CD4-positive, alpha-beta T cell treated with Interleukin-2 at 100 ng/mL for 4 hours (primary cell): ENCODE measurements at places on chromosomes 1 and 21.

DNA sequence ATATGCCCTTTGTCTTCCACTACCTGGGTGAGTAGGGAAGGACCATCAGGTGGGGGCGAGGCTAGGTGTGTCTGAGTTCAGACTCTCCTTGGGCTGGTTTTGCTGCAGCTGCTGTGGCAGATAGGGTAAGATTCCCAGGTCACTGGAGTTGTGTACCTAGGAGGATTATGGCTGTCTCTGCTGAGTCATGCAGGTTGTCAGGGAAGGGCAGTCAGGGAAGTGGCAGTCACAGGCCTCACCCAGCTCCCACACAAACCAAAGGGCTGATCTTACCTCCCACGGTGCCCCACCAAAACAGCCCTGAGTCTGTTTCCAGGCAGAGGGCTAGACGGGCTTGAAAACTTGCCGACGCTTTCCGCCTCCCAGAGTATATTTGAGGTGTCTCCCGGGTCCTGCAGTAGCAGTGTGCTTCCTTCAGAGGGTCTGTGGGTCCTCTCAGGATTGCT is 201.6 kb upstream of the PLXNA2 start:
- no peak for DNase-seq

- no peak for DNase-seq
Measured at GRCh38 chr1:151616505-151616849, 4.6 kb downstream of the SNX27 start.

- no peak for DNase-seq
Measured at GRCh38 chr1:207711285-207711684, 40.6 kb upstream of the CD46 start.

DNA sequence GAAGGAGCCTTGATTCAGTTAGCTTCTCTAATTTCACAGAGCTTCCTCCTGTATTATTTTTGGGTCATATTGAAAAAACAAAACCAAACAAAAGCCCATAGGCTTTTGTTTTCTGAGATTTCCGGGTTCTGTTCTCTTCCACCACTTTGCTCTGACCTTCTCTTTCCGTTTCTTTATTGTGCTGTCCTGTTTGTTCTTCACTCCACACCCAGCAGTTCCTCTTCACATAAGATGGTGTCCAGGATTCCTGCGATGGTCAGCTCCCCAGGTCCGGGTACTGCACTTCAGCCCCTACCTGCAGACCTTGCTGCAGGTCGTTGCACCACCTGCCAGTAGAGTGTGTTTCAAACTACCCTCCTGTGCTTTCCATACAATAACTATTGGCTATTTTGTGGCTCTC is 44.6 kb downstream of the GLUL start:
- DNase-seq: no peak

GRCh38 chr1:232508130-232508701 is 121.7 kb downstream of the SIPA1L2 start:
- no peak for DNase-seq

- DNase-seq: no peak
Measured at GRCh38 chr1:148307583-148308185, 155.6 kb upstream of the NBPF11 start.

- no peak for DNase-seq
Measured at GRCh38 chr1:213767683-213768082, 220.1 kb upstream of the PROX1 start.

- no peak for DNase-seq
Measured at GRCh38 chr1:209758400-209758799, 2.5 kb downstream of the TRAF3IP3 start.

- no peak for DNase-seq
Measured at GRCh38 chr1:234551032-234551378, 59.0 kb downstream of the IRF2BP2 start.

- DNase-seq: no peak
Measured at GRCh38 chr1:232305050-232305449, 324.9 kb downstream of the SIPA1L2 start.

- DNase-seq: no peak
Measured at GRCh38 chr21:32256251-32256650, 22.6 kb downstream of the MIS18A start.

DNA sequence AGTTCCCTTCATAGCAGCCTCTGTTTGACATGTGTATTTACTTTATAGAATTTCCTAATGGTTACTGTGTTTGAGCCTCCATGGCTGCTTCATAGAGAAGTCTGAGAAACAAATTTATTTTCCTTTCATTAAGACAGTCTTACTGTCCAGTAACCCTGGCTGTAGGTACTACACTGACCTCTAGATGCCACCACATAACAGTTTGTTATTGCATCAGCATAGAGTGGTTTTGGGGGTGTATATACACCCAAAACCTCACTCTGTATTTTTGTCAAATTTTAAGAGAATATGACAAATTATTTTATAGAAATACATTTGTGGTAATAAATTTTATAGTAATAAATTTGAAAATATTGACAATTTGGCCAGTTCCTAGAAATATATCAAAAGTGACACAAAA is 57.3 kb downstream of the OBSCN start:
- no peak for DNase-seq

- no peak for DNase-seq
Measured at GRCh38 chr1:65417729-65418128, 2.7 kb upstream of the LEPR start.

DNA sequence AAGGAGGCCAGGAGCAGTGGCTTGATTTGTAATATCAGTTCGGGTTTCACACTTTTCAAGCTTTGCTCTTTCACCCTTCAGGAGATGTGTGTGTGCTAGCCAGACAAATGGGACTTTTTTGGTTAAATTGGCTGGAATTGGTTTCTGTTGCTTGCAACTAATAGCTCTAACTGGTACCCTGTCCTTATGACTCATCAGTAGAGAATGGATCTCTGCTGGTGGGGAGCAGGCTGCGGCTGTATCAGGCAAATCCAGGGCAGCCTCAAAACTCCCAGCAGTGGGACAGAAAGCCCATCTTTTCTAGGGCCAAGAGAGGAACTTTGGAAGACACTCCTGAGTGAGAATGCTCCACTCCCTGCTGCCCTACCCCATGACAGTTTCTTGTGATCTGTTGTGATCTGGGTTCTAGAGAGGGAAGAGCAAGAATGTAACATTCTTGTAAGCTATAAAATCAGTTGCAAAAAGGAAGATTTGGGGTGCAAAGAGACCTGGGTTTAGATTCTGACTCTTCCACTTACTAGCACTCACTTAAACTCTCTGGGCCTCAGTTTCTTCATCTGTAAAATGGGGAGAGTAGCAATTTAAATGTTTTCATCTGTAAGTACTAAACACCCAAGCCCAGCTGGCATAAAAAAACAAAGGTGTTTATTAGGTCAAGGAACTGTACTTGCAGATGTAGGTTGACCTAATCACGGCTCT is 257.0 kb upstream of the TMEM51 start:
- no peak for DNase-seq

GRCh38 chr21:26331205-26331980 is 160.8 kb upstream of the APP start:
- DNase-seq: no peak

GRCh38 chr21:32403201-32403777 is 9.2 kb upstream of the EVA1C start:
- DNase-seq: peak; percentile 76

GRCh38 chr1:183871601-183872000 is 66.7 kb downstream of the RGL1 start:
- no peak for DNase-seq

- no peak for DNase-seq
Measured at GRCh38 chr1:41078193-41078592, 56.7 kb upstream of the SLFNL1 start.

- no peak for DNase-seq
Measured at GRCh38 chr1:2801046-2801445, 447 bp downstream of the TTC34 start.

- DNase-seq: no peak
Measured at GRCh38 chr1:61378494-61379180, 296.3 kb downstream of the NFIA start.

- no peak for DNase-seq
Measured at GRCh38 chr1:156821801-156822200, 5.2 kb upstream of the SH2D2A start.

DNA sequence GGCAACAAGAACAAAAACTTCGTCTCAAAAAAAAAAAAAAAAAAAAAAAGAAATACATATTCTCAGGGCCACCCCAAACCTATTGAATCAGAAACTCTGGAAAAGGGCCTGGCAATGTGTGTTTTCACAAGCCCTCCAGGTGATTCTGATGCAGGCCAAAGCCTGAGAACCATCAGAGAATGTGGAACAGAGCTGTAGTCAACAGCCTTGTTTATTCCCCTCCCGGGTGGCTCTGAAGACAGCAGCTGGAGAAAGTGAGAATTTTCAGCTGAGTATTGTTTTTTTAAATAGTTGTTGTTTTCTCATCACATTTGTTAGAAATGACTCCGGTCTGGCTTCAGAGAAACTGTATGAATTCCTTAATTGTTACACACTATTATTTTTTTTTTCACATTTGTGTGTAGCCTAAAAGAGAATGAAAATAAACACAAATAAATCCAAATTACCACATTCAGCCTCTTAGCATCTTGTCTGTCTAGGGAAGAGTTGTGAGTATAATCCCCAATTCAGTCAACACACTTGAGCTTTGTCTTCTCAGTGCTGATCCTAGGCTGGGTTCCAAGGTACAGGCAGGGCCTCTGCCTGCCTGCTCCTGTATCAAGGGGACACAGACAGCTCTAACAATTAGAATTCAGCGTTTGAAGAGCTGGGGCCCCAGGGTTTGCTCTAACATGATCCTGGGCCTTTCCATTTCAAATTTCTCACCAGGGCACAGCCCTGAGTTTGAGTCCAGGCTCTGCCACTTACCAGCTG is 6.6 kb upstream of the AZIN2 start:
- no peak for DNase-seq
